HT-29 (cell line): ENCODE measurements at places on chromosomes 11 and 22.

GRCh38 chr11:76765863-76766350 lies 17.2 kb upstream of the TSKU start:
- DNase-seq: no peak

- DNase-seq: no peak
These were observed 106.6 kb downstream of the EMSY start for GRCh38 chr11:76551400-76551799.

DNA sequence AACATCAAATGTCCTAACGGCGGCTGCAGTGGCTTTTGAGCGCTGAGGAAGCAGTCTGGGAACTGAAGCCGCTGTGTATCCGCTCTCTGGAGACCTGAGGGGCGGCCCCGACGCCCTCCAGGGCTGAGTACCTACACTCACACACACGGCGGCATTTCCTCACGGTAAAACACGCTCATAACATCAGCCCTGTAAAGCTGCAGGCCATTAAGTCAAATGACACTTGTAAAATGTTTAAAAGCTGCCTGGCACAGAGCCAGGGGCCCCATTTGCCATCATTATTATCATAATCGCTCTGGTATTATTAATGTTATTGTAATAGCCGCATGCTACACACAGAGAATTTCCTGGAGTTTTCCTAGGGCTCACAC lies 5.1 kb downstream of the CARS1 start:
- no peak for DNase-seq

GRCh38 chr11:45964911-45965389 lies 42.5 kb downstream of the LARGE2 start:
- DNase-seq: peak; percentile 81

GRCh38 chr11:57244911-57245310 lies 7.9 kb upstream of the APLNR start:
- no peak for DNase-seq

- DNase-seq: no peak
These were observed 86.2 kb upstream of the NCAM1 start for GRCh38 chr11:112874980-112875379.

GRCh38 chr11:30197869-30198268 lies 32.9 kb upstream of the FSHB start:
- no peak for DNase-seq

DNA sequence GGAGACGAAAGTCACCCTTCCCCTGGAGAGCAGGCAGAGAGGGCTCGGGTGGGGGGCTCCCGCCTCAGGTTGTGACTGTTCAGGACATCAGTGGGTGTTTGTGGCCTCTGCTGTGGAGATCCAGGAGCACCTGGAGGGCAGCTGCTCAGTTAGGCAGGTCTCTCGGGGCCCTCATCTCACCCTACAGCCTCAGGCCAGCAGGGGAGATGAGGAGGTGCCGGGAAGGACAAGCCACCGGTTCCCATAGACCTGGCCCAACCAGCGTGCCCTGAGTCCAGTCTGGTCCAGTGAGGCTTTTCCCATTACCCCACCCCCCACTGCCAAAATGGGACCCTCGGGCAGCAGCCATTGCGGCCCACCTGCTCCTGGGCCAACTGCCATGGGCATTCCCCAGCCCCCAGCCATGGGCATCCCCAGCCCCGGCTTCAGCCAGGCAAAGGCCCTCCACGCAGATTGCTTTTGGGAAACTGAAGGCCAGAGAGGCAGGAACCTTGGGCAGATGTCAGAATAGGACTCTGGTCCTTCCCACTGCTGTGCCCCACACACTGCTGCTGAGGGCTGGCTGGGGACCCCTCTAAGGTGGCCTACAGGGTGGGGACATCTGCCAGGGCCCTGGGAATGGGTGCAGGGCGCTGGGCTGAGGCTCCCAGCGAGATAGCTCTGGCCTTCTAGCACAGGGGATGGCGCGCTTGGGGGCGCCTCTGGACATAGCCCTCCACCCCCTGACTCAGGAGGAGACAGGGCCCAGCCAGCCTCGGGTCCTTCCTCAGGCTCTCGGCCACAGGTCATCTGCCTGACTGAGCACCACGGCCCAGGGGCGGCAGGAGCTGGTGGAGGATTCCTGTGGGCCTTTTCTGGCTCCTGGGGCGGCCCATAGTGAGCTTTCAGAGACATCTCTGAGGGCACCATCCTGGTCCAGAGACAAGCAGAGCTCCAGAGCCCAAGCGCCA lies 4.8 kb downstream of the PIM3 start:
- no peak for DNase-seq

- DNase-seq: no peak
These were observed 396.2 kb downstream of the NTM start for GRCh38 chr11:131766637-131767036.

DNA sequence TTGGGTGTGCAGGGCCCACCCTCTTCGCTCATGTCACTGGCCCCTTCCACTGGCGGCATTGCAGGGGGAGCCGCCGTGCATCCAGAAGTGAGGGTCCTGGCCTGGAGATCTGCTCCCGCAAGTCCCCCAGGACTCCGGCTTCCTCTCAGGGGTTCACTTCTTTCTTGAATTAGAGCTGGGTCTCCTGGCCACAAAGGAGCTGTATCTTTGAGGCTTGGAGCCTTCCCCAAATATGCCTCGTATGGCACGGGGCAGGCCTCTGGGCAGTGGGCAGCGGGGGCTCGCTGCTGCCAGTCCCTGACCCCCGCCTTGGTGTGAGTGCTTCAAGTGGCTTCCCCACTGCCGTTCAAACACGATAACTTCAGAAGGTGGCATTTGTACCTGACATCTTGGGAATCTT lies 7.4 kb upstream of the IFITM3 start:
- no peak for DNase-seq

DNA sequence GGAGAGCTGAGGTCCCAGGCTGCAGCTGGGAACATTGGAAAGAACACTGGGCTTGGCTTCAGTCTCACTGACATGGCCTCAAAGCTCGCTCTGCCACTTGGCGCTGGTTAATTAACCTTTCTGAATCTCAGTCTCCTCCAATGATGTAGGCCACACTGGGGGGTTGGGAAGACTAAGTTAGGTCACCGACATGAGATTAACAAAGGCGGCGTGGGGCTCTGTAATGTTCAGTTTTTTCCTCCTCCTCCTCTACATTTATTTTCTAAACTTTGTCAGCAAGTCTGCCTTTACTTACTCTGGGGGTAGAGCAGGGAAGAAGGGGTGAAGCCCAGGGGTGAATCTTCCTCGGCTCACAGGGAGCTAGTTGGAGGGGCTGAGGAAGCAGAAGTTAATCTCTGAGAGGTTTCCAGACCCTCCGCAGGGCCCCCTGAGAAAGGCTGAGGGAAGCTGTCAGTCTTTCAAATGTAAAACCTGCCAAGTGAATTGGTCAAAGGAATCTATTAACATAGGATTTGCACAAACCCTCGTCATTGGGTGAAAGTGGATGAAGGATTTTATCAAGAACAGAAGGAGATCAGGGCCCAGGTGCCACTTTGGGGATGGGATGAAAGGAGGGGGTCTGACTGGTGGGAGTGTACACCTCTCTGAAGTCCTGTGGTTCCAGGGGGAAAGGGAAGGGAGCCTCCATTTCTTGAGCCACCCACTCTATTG lies 32.1 kb upstream of the TENM4 start:
- no peak for DNase-seq

- DNase-seq: no peak
These were observed 12.6 kb upstream of the SSTR3 start for GRCh38 chr22:37224757-37225420.

GRCh38 chr11:66155387-66156073 lies 85.5 kb downstream of the PACS1 start:
- DNase-seq: no peak

- DNase-seq: no peak
These were observed 68.2 kb downstream of the ENDOD1 start for GRCh38 chr11:95157824-95158223.

DNA sequence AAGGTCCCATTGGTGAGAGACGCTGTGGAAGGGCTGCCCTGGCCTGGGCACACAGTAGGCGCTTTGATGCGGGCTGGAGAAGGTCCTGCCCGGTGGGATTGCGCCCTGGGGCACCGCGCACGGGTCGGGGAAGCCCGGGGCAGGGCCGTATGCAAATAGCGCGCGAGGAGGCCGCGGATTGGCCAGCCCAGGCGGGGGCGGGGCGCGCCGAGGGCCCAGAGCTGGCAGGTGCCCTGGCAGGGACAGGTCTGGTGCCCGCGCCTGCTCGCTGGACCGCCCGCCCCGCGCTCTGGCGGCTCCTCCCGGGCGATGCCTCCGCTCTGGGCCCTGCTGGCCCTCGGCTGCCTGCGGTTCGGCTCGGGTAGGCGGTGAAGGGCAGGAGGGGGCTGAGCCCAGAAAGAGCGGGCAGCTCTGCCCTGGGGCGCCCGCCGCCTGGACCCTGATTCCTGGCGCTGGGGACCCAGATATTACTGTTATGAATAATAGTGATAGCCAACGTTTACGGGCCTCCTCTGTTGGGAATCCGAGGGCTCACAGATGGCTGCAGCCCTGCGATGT lies at the start of gene UPK3A:
Gene UPK3A (plus strand): TSS at position 245 of the 558 bp plus-strand sequence. CDS start 65 bp downstream, at position 310.
- peak; percentile 70 for DNase-seq

GRCh38 chr11:28049338-28050216 lies 58.4 kb downstream of the KIF18A start:
- peak; percentile 92 for DNase-seq

DNA sequence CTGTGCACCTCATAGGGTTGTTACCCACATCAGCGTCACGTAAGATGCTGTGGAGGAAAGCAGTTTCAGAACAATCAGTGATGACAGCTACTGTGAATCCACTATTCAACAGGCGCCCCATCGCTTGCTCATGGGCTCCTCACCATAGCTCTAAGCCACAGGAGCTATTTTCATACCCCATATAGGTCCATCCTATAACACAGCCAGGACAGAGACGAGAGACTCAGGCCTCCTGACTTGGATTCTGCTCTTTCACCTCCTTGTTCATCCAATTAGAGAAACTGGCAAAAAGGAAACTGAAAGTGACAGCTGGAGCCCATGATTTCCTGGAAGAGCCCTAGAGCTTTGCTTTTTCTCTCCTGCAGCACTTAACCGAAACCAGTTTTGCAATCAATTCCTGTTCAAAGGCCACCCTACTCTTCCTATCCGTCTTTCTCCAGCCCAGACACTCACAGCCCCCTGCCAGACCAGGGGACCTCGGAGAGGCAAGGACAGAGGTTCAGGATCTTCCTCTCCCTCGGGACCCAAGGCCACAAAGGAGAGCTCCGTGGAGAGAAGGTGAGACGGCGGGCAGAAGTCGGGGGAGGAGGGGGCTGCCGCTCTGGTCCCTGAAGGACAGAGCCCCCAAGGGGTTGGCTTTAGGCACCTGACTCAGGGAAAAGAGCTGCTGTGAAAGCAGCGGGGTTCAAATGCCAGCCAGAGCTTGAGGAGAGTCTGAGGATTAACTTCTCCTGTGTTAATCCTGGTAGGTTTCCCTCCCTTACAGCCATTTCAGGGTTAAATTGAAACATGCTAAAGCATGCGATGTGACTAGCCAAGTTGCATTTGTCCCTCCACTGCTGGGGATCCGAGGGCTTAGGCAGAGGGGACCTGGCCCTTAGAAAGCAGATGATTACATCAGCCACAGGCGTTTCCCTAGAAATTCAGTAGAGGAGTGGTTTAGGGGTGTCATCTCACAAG lies at the start of gene APOL6:
Gene APOL6 (plus strand): TSS at position 381 of the 960 bp plus-strand sequence. CDS start 7,980 bp downstream, outside the sequence.
- DNase-seq: peak; percentile 74

DNA sequence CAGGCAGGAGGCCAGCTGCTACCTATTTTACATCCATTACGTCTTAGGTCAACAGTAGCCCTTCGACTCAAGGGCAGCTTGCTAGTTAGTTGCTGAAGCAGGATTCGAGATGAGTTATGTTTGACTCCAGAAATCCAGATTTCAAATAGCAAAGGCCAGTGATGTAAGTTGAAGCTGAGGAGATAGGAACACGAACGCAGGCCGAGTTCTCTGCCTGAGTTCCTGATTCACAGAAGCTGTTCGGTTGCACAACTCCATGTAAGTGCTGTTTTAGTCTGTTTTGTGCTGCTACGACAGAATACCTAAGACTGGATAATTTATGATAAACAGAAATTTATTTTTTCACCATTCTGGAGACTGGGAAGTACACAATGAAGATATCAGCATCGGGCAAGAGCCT lies 111.2 kb downstream of the SLC1A2 start:
- no peak for DNase-seq

- DNase-seq: no peak
These were observed 73.9 kb downstream of the SGSM3 start for GRCh38 chr22:40444178-40444831.

DNA sequence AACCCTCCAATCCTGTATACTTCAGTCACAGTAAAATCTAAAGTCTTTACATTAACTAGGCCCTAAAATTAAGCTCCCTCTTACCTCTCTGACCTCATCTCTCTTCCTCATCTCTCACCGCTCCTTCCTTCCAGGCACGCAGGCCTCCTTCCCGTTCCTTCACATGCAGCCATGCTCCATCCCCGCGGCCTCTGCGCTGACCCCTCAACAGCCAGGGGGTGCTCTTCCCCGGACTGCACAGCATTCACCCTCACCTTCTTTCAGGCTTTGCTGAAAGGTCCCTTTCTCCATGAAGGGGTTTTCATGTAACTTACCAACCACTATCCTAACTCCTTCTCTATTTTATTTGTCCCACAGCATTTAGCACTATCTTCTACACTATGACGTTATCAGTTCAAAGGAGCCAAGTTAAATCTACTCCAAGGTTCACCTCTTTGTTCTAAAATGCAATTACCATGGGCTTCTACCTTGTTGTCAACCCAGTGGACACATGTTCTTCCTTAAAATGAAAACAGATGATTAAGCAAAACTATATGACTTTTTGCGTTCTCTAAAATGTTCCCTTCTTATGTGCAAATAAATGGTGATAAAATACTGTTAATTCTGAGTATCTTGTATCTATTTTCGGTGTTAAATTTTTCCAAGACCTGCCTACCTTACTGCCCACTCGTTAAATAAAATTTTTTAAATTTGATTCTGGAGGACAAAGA lies 57.8 kb upstream of the APOA1 start:
- DNase-seq: no peak

GRCh38 chr22:31044262-31044861 lies 36.8 kb upstream of the SMTN start:
- no peak for DNase-seq

DNA sequence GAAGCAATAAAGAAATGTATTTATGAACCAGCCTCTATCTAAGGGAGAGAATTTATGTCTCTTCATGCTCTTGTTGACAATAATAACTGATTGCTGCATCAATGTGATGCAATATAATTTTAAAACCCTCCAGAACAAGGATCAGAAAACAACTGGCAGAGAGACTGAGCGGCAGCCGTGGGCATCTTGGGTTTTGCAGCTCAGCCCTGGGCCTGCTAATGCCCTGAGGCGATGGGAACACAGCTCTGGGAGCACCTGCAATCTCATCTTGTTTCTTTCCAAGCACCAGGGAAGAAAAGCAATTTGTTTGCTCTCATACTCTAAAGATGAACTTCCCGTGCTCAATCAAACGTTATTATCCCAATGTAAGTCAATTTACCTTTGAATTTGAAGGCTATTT lies 245.7 kb downstream of the ST3GAL4 start:
- no peak for DNase-seq

GRCh38 chr11:132475026-132475425 lies 1057.3 kb downstream of the OPCML start:
- no peak for DNase-seq

GRCh38 chr11:115612046-115612730 lies 108.0 kb upstream of the CADM1 start:
- no peak for DNase-seq

DNA sequence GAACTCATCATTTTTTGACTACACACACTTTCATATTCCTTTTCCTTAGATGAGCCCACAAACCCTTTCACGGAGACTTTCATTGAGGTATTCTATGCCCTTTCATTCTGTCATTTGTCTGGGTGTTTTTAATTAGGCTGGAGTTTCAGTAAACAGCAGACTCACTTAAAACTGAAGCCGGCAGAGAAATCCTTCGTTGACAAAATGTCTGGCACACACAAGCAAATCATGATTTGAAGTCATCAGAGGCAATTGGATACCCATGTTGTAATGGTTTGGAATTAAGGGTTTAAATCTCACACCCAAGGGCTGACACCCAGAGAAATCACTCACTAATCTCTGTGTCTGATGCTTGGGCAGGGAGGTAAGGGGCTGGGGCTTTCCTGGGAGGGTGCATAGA lies 127.1 kb downstream of the EHF start:
- no peak for DNase-seq
